ENCODE measurements at places on chromosomes 4 and X. TPM values are rescaled to one million over a fixed set of nuclear protein-coding genes. Genes with fewer than 3 reads are reported as not detected.

DNA sequence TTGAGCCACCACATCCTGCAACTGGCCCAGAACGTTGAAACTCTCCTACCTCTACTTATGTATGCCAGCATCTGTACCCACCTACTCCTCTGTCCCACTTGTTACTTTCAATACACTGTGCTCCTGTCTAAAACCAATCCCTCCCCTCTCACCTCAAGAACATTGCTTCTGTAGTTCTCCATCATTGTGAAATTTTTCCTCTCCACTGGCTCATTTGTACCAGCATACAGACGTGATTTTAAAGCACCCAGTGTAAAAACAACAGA, 25.5 kb upstream of the USO1 start:
- no peak for DNase-seq

- no peak for DNase-seq
Measured at GRCh38 chrX:3407781-3408180, 61.3 kb upstream of the MXRA5 start.

DNA sequence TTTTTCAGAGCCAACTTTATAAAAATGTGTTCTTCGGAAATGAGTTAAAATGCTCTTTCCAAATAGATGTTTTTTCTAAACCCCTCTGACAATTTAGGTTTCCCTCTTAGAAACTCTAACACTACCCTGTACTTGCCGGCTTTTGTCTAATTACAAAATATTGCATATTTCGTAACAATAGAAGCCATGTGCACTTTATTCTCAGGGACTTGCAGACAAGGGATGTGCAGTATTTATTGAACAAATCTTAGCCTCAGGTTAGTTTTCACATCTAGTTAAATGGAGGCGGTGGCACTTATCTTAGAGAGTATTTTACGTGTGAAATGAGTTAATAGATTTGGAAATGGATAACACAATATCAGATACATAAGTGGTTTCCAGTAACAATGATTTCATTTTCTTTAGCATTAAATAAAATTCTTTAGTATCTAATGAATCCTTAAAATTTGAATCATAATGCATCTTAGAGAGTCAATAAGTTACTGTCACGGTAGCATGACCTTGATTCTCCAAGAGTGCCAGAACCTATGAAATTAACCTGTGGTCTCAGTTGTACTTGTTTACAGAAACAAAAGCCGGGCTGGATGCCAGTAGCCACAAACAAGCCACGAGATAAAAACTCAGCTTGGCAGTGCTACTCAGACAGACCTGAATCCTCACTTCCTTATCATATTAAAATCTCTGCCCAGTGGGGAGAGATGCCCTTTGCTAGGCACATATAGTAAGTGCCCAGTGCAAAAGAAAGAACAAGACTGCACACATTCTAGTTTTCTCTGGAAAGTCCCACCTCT, 772 bp upstream of the PABPC4L start:
- no peak for DNase-seq

DNA sequence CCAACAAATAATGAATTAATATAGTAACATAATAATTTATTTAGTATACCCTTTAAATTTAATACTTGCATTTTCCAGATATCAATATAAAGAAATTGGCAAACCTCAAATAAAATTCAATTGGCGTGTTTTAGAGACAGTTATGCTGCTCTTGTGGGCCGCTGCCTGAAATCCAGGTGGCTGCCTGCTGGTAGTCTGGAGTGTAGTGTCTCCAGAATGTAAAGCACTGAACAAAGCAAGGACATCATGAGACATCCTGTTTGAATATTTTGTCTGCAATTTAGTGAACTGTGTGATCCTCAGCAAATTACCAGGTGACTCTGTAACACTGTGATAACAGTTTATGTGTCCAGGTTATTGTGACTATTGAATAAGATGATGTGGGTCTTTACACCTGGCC, 29.9 kb downstream of the ZFP42 start:
- DNase-seq, result no peak

GRCh38 chrX:137823257-137823656, 257.3 kb downstream of the ZIC3 start:
- DNase-seq, result no peak

GRCh38 chr4:145098675-145099037, 545 bp downstream of the ABCE1 start:
- no peak for DNase-seq

- no peak for DNase-seq
Measured at GRCh38 chr4:36038491-36038890, 205.8 kb downstream of the ARAP2 start.

DNA sequence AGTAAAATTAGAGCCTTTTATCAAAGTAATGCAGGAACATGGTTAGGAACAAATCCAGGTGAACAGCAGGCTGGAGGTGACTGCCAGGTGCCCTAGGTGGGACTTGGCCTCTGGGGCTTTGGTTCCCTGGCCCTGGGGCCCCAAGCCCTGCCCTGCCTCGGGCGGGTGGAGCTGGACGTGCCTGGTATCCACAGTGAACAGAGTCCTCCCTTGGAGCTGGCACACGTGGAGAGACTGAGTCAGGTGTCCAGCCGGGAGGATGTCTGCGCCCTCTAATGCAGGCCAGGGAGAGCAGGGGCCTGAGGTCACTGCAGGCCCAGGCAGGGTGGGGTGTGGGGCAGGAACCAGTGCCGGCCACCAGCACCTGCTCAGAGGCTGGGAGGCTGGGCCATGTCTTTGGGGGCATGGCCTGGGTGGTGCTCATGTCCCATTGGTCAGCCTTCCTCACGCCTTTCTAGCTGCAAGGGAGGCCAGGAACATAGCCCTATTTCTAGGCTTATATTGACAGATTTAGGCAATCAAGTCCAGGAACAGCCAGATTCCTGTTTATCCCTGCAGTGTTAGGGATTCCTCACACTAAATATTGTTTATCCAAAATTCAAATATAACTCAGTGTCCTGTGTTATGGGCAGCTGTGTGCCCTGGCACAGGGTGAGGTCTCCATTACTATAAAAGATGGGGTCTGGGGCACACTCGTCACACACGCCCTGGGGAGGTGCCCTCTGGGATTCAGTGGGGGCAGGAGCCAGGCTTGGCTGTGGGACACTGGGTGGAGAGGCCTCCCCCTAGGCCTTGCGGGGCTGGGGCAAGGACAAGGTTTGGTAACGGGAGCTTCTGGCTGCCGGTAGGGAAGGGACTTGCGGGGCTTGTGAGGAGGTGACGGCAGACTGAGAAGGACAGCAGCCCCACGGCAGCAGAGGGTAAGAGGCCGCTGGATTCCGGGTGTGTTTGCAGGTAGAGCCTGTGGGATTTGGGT, 14.3 kb upstream of the NAT8L start:
- DNase-seq, result peak; percentile 73

- DNase-seq, result no peak
Measured at GRCh38 chr4:186266729-186267456, 904 bp downstream of the F11 start.

DNA sequence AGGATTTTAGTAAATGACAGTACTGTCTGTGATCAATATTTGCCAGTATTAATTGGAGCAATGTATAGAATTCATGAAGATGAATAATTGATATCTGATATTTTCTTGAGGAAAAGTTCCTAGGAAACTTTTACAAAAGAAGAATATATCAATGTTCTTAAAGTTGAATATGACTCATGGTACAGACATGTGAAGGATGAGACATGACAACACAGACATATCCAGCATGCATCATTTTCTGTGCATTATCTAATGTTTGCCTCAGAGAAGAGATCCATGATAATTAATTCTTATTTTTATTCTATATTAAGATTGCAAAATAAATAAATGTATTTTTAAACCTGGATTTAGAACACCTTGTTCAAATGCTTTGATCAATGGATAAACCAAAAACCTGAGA, 452.9 kb upstream of the EPHA5 start:
- no peak for DNase-seq

- no peak for DNase-seq
Measured at GRCh38 chr4:88573276-88573980, 18.9 kb upstream of the HERC3 start.

GRCh38 chrX:149682031-149682430, 29.8 kb upstream of the MAGEA11 start:
- DNase-seq, result no peak

DNA sequence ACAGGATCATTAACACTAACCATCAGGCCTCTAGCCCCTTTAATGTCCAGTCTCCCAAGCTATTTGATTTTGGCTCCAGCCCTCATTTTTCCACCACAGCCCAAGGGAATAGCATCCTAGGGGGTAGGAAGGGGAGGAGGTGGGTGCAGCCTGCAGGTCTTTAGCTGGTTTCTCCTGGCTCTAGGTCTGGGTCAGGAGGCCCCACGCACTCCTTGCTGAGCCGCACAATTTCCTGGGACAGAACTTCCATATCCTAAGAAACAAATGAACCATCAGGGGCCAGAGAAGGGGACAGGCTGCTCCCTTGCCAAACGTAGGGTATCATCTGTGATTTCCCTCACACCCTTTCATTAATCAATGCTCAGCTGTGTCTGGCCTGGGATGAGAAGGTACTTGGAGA, 2.4 kb upstream of the KCND1 start:
- DNase-seq, result no peak

GRCh38 chr4:23305026-23305425, 584.8 kb downstream of the PPARGC1A start:
- DNase-seq, result no peak

CLDN24 gene
- not detected for total RNA-seq

ARHGAP6 gene
- total RNA-seq, result 4.8 TPM

MAGEA12 gene
- total RNA-seq, result not detected

GRIA2 gene
- 0.05 TPM for total RNA-seq

MAGEA1 gene
- total RNA-seq, result not detected

MAOB gene
- total RNA-seq, result 111 TPM
